Naive thymus-derived CD4-positive, alpha-beta T cell (primary cell): ENCODE measurements at places on chromosomes 7 and 10. TPM values are rescaled to one million over a fixed set of nuclear protein-coding genes. Genes with fewer than 3 reads are reported as not detected.
A peak's percentile ranks its signal among the peaks of the same experiment; 100 is the strongest.

GRCh38 chr7:45157286-45157652 is 322 bp upstream of the RAMP3 start:
- no peak overlapping the region for H3K27ac ChIP-seq

GRCh38 chr7:82021713-82022112 is 251.9 kb upstream of the HGF start:
- H3K36me3 ChIP-seq = no peaks in the 10 kb centered on the region
- H3K4me1 ChIP-seq = no peaks in the 10 kb centered on the region
- DNase-seq = no peak

The CYP2C19 gene
- not detected for total RNA-seq

DNA sequence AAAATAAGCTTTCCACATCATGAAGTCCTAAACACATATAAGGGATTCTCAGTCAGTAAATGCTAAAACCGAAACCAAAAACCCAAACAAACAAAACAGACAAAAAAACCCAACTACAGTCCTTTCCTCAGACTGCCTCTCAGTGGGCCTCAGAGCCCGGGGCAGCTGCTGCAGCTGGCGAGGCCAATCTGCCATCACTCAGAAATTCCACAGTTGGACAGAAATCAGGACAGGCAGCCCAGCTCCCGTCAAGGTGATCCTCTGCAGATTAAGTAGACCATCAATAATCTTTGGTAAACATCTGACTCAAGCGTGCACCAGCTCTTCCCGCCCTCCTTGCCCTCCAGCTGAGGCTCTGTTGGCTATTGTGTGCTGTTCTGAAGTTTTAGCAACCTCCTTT is 142.2 kb downstream of the ATXN7L1 start:
- no peak for DNase-seq
- H3K27ac ChIP-seq = no peak overlapping the region
- no peaks in the 10 kb centered on the region for H3K4me1 ChIP-seq
- H3K27me3 ChIP-seq = no peaks in the 10 kb centered on the region

DNA sequence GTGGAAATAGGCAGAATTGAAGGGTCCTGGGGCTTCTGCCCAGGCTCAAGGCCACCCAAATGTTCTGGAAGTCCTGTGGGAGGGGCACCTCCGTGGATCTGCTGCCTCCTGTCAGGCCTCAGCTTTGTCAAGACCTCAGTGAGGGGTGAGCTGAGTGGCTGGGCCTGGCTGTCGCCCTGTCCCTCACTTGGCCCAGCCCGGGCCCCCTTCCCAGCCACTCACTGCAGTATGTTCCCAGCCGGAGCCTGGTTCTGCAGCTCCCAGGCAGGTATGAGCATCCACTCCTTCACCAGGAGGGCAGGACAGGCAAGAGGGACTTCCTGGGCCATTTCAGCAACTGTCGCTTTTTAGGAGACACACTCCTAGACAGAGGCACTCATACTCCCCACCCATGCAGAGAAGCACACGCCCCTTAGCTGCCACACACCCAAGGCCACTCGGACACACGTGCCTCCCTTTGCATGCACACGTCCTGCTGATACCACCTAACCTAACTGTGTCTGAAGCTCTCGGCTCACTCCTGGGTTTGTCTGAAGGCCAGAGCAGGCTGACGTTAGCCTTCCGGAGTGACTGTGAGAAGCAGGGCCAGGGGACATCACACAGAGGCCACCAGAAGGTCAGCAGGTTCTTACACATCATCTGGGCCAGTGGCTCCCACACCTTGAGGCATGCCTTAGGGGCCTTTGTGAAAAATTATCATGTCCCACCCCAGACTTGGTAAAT is 72.2 kb upstream of the COL13A1 start:
- H3K36me3 ChIP-seq = no peaks in the 10 kb centered on the region
- H3K4me3 ChIP-seq = no peak overlapping the region
- H3K4me1 ChIP-seq = no peaks in the 10 kb centered on the region
- no peak for DNase-seq
- H3K27me3 ChIP-seq = no peaks in the 10 kb centered on the region
- no peak overlapping the region for H3K27ac ChIP-seq

DNA sequence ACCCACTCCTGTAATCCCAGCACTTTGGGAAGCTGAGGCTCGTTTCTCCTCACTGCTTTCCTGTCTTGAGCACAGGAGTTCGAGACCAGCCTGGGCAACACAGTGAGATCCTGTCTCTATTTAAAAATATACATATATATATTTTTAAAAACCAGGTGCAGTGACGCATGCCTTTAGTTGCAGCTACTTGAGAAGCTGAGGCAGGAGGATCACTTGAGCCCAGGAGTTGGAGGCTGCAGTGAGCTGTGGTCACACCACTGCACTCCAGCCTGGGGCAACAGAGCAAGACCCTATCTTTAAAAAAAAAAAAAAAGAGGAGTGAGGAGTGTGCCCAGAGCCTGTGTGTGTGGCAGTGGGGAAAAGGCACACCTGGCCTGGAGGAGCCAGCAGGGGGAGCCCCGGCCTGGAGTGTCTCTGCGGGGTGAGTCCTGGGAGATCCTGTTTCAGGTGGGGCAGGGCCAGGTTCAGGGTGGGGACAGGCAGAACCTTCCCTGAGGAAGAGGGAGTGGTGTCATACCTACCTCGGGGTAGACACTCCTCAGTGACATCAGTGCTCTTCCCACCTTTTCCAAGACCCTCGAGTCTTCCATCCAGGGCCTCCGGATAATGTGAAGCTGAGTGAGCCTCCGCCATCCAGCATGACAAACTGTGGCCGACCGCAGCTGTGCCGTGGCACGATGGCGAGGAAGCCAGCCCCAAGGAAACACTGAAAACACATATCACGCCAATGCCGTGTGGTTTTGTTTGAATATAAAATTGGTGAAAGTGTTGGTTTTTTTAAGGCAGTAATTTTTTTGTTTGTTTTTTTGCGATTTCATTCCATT is 9.0 kb upstream of the ARPC1B start:
- no peak overlapping the region for H3K4me3 ChIP-seq
- peaks cover 18% of the 10 kb centered on the region for H3K36me3 ChIP-seq
- H3K27ac ChIP-seq = no peak overlapping the region
- no peaks in the 10 kb centered on the region for H3K4me1 ChIP-seq
- peak; percentile 64 for DNase-seq
- H3K27me3 ChIP-seq = no peaks in the 10 kb centered on the region

The AVPI1 gene
- 2.2 TPM for total RNA-seq

The LRRC17 gene
- total RNA-seq = 0.51 TPM

GRCh38 chr7:33155811-33156210 is 26.4 kb downstream of the BBS9 start:
- DNase-seq = no peak
- H3K27me3 ChIP-seq = no peaks in the 10 kb centered on the region
- H3K4me1 ChIP-seq = no peaks in the 10 kb centered on the region
- no peak overlapping the region for H3K27ac ChIP-seq
- no peak overlapping the region for H3K4me3 ChIP-seq
- no peaks in the 10 kb centered on the region for H3K36me3 ChIP-seq

The MUC12 gene
- total RNA-seq = not detected

DNA sequence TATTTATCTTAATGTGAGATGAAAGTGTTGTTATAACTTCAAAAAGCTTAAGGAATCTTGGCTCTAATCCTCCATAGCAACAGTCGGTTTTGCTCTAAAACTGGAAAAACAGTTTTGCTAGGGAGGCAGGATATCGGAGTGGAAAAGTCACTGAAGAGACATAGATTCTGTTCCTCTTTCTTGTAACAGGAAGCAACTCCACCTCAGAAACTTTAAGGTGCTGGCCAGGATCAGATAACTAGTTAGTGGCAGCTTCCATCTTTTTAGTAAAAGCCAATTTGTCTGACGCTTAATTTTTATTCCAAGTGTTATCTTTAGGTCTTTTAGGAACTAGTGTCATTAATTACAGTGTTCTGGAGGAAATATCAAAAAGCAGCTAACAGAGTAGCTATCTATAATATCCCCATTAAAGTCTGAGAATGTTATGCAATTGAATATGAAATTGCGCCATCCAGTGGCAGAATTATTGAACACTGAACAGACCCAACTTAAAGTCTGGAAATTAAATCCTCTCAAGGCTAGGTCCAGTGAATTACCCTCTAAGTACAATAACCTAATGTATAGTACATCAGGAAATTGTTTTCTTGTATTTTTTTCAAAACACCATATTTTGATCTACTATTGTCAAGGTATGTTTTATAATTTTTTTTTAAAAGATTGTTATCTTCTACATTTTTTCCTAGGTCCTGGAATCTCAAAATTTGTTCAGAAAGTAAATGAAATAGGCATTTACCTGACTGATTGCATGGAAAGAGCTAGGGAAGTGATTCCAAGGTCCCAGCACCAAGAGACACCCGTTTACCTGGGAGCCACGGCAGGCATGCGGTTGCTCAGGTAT is 65.9 kb upstream of the CC2D2B start:
- no peak overlapping the region for H3K4me3 ChIP-seq
- no peaks in the 10 kb centered on the region for H3K36me3 ChIP-seq
- no peak overlapping the region for H3K27ac ChIP-seq
- no peaks in the 10 kb centered on the region for H3K27me3 ChIP-seq

The PNLIPRP3 gene
- not detected for total RNA-seq

The PITRM1 gene
- total RNA-seq = 85.4 TPM

- no peak overlapping the region for H3K4me3 ChIP-seq
- DNase-seq = no peak
- H3K4me1 ChIP-seq = no peaks in the 10 kb centered on the region
- H3K36me3 ChIP-seq = no peaks in the 10 kb centered on the region
- no peak overlapping the region for H3K27ac ChIP-seq
These were observed 97.3 kb downstream of the CCDC71L start for GRCh38 chr7:106563466-106564150.

DNA sequence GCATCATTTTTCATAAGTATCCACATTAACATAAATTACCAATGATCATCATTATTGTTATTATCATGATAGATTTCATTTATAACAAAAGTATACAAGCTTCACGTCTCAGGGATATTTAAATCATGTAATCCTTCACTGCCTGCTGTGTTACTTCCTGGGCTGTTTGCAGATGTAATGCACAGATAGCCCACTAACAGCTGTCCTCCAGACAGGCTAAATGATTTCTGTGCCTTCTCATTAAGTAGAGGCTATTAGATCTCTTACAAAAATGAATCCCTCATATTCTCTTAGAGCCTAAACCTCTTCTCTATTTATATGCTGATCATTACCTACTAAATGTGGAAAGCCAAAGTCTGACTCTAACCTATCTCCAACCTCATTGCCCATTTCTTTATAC is 9.3 kb downstream of the PCLO start:
- H3K4me1 ChIP-seq = no peaks in the 10 kb centered on the region
- no peak overlapping the region for H3K4me3 ChIP-seq
- H3K36me3 ChIP-seq = no peaks in the 10 kb centered on the region
- H3K27me3 ChIP-seq = no peaks in the 10 kb centered on the region

- H3K4me1 ChIP-seq = no peaks in the 10 kb centered on the region
- no peaks in the 10 kb centered on the region for H3K27me3 ChIP-seq
- H3K27ac ChIP-seq = no peak overlapping the region
- no peak for DNase-seq
These were observed 9.3 kb downstream of the TBATA start for GRCh38 chr10:70775679-70776454.

DNA sequence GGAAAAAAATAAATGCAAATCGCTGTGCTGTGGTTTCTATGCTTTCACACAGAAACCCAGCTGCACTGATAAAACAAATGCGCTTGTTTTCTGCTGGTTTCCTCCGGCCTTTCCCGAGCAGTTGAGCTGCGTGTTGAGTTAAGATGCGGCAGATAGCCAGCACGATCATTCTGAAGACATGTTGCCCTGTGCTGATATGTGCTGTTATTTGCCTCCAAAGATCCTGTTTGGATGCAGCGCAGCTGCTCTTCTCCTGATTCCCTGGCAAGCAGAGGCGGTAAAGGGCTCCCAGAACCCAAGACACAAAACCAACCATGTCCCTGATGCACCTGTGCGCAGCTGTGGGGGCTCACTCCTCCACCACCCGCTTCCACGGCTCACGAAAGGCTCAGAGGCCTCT is 225.4 kb downstream of the PAXIP1 start:
- H3K36me3 ChIP-seq = no peaks in the 10 kb centered on the region
- H3K4me1 ChIP-seq = no peaks in the 10 kb centered on the region
- no peak for DNase-seq
- no peak overlapping the region for H3K27ac ChIP-seq

The TMEM196 gene
- not detected for total RNA-seq

DNA sequence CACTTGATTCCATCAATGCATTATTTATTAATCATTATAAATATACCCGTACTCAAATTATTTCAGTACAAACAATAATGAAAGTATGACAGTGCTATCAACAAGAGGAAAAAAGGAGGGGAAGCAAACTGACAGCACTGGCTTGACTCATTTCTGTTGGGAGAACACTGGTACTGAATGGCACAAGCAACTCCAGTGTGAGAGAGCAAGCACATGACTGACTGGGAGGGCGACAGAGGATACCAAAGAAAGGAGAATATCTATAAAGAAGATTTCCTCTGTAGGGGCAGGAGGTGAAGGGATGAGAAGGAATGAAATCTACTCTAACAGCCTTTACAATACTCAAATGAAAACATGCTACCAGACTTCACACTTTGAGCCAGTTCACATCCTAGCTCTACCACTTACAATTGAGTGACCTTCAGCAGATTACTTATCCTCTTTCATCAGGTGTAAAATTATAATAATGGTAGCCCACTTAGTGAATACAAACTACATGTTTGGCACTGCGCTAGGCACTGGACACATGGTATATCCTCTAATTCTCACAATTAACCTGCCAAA is 1.5 kb downstream of the USP54 start:
- no peak overlapping the region for H3K27ac ChIP-seq
- H3K27me3 ChIP-seq = no peaks in the 10 kb centered on the region
- no peak for DNase-seq
- no peak overlapping the region for H3K4me3 ChIP-seq
- H3K36me3 ChIP-seq = no peaks in the 10 kb centered on the region
- H3K4me1 ChIP-seq = no peaks in the 10 kb centered on the region

The WNT16 gene
- not detected in 2 replicates for total RNA-seq

DNA sequence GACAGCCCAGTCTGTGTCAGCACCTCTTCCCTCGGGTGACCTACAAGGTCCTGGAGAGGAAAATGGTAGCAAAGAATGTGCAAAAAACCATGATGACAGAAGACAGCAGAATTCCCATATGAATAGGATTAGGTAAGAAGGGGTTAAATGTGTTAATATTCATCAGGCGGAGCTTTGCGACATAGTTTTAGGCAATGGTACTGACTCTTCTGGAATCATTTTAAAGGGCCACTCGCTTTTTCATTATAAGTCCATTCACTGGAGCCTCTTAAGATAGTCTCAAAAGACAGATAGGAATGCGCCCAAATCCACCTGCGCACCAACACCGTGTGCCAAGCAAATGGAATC is 38.2 kb downstream of the DLG5 start:
- no peaks in the 10 kb centered on the region for H3K27me3 ChIP-seq
- no peaks in the 10 kb centered on the region for H3K36me3 ChIP-seq
- no peak for DNase-seq
- H3K4me3 ChIP-seq = no peak overlapping the region

- no peak overlapping the region for H3K27ac ChIP-seq
- no peak for DNase-seq
- no peaks in the 10 kb centered on the region for H3K4me1 ChIP-seq
- H3K27me3 ChIP-seq = no peaks in the 10 kb centered on the region
These were observed 207.7 kb upstream of the AHR start for GRCh38 chr7:17090751-17091150.

The MSS51 gene
- total RNA-seq = 4.9 TPM
